CD8-positive, alpha-beta memory T cell (primary cell): ENCODE measurements at places on chromosomes 2 and 18. TPM values are rescaled to one million over a fixed set of nuclear protein-coding genes. Genes with fewer than 3 reads are reported as not detected.

CXCR2 gene
- not detected for total RNA-seq

ZSWIM2 gene
- not detected for total RNA-seq

MSGN1 gene
- not detected for total RNA-seq

ZDBF2 gene
- 7.6 TPM for total RNA-seq

IL37 gene
- total RNA-seq: not detected

BMP10 gene
- not detected for total RNA-seq

HRH4 gene
- not detected for total RNA-seq

EPAS1 gene
- 14.5 TPM for total RNA-seq

DSG4 gene
- not detected for total RNA-seq

LYG2 gene
- total RNA-seq: not detected

CHRNA1 gene
- total RNA-seq: not detected

DNA sequence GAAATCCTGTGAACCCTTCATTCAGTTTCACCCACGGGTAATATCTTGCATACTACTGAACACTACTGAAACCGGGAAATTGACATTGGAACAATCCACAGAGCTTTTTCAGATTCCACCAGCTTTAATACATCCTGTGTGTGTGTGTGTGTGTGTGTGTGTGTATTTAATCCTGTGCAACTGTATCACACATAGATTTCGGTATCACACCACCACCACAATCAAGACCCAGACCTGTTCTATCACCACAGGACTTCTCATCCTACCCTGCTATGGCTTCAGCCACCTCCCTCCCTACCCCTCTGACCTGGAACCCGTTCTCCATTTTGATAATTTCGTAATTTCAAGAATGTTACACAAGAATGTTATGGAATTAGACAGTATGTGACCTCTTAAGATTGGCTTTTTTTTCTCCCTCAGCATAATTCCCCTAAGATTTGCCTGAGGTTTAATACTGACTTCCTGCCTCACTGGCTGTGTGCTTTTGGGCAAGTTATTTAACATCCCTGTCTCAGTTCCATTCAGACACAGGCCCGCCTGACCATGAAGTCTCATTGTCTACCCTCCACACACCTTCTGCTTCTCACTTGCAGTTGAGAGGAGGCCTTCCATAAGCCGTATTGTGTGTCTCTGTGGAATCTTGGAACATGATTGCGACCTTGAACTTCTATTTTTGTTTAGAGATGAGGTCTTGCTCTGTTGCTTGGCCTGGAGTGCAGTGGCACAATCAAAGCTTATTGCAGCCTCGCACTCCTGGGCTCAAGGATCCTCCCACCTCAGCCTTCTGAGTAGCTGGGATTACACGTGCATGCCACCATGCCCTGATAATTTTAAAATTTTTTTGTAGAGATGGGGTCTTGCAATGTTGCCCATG is 14.4 kb upstream of the TMEM131 start:
- DNase-seq: no peak

DNA sequence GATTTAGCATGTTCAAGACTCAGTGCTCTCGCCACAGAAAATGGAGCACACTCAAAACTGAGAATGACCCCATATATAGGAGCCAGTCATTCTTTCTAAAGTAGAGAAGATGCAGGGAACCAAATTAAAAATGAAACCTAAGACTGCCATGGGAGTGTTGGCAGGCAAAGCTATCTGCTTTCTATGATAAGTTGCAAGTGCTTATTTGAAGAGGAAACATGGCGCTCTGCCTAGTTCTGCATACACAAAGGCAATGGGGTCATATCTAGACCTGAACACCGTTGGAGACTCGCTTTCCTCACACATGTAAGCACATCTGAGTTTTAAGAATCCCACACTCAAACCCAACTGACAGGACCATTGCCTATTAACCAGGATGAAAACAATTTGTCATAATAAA is 292.5 kb downstream of the ALK start:
- DNase-seq: no peak

GRCh38 chr2:140085674-140086073 is 1305.5 kb upstream of the NXPH2 start:
- DNase-seq: no peak

DNA sequence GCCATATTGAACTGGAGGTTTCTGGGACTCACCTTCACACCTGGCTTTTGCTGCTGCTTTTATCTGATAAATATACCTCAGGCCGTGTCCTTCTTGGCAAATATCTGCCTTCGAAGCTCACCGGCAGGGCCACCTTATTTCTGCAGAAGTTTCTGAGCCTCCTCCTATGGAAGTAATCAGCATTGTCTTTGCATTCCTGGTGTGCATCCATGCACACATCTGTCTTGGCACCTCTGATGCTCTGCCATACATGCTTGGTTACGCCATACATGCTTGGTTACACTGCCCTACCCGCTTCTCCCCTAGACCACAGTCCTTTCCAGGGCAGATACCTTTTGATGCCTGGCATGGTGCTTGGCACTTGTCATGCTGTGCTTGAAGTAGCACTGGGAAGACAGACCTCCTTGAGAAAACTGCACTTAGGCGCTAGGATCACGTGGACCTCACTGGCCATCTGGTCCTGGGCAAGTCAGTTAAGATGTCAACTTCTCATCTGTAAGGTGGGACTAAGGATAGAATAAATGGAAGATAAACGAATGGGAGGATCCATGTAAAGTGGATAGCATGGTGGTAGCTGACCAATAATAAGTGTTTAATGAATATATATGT is 66.8 kb downstream of the ZNF236 start:
- no peak for DNase-seq

GRCh38 chr2:69628325-69629021 is 15.1 kb downstream of the AAK1 start:
- DNase-seq: no peak

DNA sequence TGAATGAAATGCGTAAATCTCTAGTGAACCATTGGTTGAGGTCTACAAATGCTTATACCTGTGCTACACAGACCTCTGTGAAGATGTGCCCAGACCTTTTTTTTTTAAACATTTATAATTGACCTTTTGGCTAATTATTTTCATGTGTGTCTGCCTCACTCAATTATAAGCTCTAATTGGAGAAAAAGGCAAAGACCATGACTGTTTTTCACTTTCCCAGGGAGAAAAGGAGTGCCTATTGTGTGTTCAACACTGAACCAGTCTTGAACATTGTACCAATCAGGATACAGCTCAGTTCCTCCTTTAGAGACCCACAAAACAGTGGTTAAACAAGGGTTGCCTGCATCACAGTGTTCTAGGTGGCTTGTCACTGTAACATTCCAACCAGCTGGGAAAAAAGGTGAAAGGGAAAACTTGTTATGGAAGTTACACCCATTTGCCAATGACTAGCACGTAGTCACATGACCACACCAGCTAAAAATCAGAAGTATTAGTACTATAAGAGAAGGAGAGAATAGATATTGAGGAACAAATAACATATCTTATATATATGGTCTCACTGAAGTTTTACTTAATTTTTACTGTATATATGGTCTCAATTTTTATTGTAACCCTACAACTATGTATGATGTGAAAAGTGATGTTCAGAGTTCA is 13.4 kb downstream of the TANK start:
- DNase-seq: no peak

- DNase-seq: no peak
Measured at GRCh38 chr18:31791817-31792579, 31.3 kb upstream of the SLC25A52 start.

GRCh38 chr2:28618221-28619141 is 122.6 kb downstream of the PLB1 start:
- no peak for DNase-seq

DNA sequence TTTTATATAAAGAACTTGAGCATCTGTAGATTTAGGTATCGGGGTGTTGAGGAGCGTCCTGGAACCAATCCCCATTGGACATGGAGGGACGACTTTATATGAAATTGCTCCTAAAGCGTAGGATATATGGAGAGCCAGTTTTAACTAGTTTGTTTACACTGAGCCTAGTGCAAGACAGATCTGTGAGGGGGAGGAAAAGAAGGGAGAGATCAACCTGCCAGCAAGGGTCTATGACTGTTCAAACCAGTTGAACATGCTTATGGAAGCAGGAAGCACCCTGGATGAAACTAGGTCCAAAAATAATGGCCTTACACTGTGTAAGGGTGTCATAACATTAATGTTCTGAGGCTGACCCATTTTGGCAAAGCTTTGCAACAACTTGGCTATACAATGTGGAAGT is 34.0 kb upstream of the SLC40A1 start:
- no peak for DNase-seq

- no peak for DNase-seq
Measured at GRCh38 chr18:47898696-47899095, 31.8 kb downstream of the SMAD2 start.

- no peak for DNase-seq
Measured at GRCh38 chr2:36455788-36456187, 100.2 kb downstream of the CRIM1 start.

DNA sequence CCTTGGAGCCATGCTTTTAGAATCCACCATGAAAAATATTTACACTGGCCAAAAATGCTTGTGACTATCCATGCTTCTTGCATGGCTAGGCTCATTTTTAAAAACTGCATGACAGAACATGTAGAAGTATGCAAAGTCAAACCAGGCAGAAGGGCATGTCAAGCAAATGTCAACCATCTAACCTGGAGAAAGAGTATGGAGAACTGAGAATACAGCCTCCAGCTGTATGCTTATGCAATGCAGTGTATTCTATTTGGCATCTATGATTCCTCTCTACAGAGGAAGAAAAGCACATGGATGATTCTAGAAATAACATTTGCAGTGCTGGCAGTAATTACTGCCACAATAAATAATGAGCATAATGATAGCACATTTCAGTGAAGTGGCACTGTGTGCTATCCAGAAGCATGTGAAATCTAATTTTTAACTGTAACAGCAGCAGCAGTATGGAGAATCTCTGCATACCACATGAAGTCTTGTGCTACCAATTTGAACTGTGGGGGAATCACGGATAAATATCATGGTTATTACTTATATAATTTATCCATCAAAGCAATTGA is 87.3 kb upstream of the CCDC141 start:
- DNase-seq: no peak

GRCh38 chr18:75408554-75409506 is 18.7 kb downstream of the SMIM21 start:
- no peak for DNase-seq

- no peak for DNase-seq
Measured at GRCh38 chr2:209425471-209426071, 1.7 kb downstream of the MAP2 start.

DNA sequence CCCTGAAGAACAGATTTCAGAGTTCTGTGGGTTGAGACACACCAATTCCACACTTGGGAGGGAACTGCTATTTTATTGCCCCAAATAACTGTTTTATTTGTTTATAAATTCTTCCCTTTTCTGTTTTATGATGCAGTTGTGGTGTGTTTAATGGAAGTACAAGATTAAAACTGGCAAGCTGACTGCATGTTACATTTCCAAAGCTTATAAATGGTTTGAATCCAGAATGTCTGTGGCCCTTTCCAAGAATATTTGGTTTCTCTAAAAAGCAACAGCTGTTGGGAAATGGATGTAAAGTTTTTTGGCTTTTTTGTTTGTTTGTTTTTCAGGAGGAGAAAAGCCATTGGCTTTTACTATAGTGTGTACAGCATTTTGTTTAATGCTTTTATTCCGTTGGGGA is 234.5 kb downstream of the MTX2 start:
- DNase-seq: no peak

- DNase-seq: no peak
Measured at GRCh38 chr2:130806370-130806769, 30.3 kb upstream of the ARHGEF4 start.

GRCh38 chr18:50377061-50377798 is 2.4 kb downstream of the SKA1 start:
- no peak for DNase-seq

- no peak for DNase-seq
Measured at GRCh38 chr2:104049438-104049837, 804.5 kb upstream of the POU3F3 start.

DNA sequence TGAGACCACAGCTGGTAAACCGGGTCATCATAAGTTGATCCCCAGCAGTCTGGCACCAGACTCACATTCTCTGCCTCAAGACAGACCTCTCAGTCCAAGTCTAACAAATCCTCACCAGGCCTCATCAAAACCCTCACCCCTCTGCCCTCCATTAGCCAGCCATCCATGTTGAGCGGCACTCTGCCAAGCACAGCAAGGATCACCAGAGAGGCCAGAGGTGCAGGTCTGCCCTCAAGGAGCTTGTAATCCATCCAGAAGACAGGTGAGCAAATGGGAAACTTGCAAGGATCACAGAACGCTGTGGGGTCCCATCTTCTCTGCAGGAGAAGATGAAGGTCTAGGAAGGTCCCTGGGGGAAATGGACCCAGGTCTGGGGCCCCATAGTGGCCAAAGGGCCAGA is 63.6 kb downstream of the TNS1 start:
- DNase-seq: no peak

DNA sequence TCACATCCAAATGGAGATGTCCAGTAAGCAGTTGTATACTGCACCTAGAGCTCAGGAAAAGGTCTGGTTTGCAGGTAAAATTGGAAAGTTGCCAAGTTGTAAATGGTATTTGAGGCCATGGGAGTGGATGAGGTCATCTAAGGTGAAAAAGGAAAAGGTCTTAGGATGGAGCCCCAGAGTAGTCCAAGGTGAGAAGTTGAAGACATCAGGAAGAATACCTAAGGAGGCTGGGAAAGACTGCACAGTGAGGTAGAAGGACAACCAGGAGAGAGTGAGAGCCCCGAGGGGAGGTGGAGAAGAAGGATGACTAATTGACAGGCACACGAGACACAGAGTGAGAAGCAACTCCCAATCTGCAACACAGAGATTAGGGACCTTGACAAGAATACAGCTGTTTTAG is 10.7 kb downstream of the DPP4 start:
- DNase-seq: no peak

DNA sequence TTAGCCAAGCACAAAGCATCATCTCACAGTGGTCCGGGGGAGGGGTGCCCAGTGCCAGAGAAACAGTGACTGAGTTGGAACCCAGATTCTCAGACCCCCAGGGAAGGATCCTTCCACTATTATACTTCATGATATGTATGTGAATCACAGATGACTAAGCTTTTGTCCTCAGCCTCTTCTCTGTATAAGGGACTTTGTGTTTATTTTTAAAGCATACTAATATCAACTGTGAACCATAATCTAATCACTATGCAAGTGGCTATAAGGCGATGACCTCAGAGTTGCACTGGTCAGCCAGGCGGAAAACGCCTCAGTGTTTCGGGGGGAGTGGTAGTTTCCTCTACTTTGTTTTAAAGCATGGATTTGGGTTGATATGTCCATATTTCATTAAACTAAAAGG is 160.4 kb upstream of the TMEM200C start:
- DNase-seq: no peak

DNA sequence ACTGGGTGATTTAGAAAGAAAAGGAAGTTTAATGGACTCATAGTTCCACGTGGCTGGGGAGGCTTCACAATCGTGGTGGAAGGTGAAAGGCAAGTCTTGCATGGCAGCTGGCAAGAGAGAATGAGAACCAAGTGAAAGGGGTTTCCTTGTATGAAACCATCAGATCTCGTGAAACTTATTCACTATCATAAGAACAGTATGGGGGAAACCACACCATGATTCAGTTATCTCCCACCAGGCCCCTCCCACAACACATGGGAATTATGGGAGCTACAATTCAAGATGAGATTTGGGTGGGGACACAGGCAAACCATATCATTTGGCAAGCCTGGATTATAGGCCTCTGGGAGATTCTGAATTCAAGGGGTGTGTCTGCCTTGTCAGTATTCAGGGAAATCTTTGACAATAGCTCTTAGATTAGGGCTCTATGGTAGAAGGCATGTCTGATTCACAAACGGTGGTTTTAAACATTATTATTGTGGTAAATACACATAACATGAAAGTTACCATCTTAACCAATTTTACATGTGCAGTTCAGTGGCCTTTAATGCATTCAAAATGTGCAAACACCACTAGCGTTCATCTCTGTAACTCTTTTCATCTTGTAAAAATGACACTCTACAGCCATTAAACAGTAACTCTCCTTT is 15.3 kb upstream of the PLB1 start:
- no peak for DNase-seq
